DMS79 (cell line): ENCODE measurements at places on chromosomes 6 and 20.
A peak's percentile ranks its signal among the peaks of the same experiment; 100 is the strongest.

- DNase-seq: no peak
Observed at GRCh38 chr6:149503276-149503675, 18.5 kb upstream of the ZC3H12D start.

DNA sequence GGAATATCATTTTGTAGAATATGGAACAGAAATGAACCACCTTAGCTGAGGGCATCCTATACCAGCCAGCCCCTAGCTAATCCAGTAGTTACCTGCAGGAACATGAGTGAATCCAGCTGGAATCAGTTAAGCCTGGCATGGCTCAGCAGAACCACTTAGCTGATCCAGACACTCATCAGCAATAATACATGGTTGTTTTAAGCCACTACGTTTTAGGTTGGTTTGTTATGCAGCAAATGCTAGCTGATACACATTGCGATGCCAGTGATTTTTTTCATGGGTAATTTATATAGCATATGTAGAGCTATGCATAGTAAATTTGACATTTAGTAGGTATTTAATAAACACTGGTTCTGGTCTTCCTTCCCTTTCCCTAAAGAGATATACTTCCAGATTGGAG, 201.9 kb upstream of the JAG1 start:
- DNase-seq: no peak

DNA sequence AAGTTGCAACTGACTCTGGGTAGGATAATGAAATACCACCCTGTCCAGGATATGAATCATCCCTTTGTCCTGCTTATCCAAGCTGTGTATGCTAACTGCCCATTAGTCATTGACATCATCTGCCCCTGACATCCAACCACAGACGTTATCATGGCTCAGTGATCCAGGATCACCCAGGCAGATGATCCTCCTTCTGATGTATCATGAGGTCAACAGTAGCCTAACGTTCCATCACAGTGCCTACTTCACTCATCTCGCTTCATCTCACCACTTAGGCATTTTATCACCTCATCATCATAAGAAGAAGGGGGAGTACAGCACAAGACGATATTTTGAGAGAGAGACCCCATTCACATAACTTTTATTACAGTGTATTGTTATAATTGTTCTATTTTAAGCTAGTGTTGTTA, 13.4 kb upstream of the BTN3A2 start:
- no peak for DNase-seq

DNA sequence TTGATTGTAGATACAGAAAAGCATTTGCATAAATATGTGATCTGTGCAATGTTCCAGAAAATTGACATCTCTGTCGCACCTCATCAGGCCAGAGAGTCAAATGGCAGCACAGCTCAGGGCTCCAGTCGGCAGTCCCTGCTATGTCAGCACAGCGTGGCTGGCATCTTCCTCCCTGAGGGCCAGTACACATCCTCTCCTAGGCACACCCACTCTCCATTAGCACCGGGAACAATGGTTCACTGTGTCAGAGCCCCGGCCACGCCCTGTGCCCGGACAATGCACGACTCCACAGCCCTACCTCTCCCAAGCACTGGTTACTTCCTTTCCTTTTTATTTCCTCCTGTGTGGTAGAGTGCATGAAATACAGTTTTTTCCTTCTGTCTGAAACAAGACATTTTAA, 114.9 kb downstream of the FOXC1 start:
- peak; percentile 30 for DNase-seq

DNA sequence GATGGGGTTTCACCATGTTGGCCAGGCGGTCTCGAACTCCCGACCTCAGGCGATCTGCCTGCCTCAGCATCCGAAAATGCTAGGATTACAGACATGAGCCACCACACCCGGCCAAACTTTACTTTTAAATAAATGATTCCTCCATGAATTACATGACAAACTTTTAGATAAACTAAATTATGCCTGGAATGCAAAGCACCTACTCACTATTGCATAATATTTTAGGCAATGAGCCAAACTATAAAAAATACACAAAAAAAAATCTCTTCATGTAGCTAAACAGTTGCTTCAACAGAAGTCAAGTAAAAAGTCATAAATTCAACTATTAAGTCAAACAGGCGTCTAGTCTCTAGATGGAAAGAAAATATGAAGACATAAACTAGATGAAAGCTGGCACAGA, 56.5 kb downstream of the PTPRK start:
- no peak for DNase-seq

- peak; percentile 17 for DNase-seq
Observed at GRCh38 chr6:156781861-156782631, 4.9 kb downstream of the ARID1B start.

DNA sequence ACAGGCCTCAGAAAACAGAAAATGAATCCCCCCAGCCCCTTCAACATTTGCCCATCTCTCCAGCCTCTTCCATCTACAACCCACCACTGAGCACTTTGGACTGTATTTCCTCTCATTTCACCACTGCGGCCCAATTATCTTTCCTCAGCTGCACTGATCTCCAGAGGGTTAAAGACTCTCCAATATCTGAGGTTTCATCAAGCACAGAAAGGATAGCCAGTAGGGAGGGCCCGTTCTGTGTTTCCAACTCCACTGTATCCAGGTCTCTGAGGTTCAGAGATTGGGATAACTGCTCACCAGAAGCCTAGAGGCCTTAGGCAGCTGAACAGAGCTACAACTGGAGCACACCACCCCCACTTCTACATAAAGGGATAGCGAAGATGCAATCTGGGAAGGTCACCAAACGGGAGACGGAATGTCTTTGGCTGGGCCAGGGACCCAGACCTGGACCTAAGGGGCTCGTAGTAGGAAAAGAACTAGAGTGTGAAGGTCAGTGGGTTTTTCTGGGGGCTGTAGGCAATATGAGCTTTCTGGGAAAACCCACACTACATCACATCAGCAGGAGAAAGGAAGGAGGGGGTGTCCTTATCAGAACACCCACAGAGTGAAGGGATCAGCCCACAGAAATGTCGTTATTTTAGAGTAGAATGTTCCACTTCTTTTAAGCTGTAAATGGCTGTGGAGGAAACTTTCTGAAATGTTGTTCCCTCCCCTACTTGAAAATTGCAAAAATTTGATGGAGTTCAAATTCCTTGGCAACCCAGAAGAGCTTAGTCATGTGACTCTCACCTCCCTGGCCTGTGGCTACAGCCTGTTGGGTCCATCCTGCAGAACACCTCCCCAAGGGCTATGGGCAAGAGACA, 7.3 kb downstream of the KCNK5 start:
- DNase-seq: no peak

DNA sequence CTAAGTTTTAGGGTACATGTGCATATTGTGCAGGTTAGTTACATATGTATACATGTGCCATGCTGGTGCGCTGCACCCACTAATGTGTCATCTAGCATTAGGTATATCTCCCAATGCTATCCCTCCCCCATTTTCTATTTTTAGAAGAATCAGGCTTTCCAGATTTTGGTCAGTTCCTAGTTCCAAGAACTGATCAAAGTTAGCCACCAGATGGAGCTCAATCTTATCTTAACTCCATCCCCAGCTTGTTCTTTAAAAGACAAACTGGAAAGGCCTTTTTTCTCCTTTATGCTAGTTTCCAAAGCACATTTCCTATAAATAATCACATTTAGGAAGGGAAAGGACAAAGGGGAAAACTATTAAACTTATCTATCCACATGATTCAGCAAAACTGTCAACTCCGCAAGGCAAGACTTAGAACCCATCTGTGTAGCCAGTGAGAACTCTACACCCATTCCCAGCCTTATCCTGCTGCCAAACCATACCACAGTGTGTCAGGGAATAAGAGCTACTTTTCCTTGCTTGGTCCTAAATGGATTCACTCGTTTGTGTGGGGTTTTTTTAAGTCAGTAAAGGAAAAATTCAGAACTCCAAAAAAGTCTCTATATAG, 22.8 kb upstream of the KHDC1 start:
- DNase-seq: no peak

DNA sequence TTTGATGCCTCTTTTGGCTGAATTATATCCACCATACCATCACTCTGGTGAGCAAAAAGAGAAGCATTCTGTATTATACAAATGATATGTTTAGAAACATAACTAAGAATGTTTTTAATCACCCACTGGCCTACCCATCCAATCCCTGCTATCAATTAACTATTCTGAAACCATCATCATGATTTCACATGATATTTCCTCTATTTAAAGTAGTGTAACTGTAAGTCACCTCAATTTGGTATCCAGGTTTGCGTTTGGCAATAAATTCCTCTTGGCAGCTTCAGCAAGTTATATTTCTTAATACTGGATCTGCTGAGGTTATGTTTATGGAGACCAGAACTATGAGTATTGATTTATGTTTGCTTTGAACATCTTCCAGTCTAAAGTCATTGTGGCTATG, 332.1 kb downstream of the UTRN start:
- DNase-seq: no peak

- no peak for DNase-seq
Observed at GRCh38 chr6:101322921-101323320, 70.6 kb upstream of the GRIK2 start.

DNA sequence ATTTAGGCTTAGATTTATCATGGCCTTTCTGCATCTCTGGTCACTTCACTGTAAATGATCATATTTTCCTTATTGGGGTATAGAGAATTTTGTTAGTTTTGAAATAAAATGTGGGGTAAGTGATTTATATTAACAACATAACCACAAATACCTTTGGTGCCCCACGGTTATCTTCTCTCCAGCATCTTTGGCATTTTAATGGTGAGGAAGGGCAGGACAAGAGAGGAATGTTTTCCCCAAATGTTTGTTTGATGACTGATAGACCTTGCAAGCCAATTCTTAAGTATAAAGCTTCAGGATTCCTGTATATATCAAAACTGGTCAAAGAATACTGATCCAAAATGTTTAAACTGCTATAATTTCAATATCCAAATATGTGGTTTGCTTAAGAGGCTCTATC, 171.6 kb upstream of the SMLR1 start:
- no peak for DNase-seq
